Mammary epithelial cell (primary cell): ENCODE measurements at places on chromosomes 5 and 9.
A peak's percentile ranks its signal among the peaks of the same experiment; 100 is the strongest.

DNA sequence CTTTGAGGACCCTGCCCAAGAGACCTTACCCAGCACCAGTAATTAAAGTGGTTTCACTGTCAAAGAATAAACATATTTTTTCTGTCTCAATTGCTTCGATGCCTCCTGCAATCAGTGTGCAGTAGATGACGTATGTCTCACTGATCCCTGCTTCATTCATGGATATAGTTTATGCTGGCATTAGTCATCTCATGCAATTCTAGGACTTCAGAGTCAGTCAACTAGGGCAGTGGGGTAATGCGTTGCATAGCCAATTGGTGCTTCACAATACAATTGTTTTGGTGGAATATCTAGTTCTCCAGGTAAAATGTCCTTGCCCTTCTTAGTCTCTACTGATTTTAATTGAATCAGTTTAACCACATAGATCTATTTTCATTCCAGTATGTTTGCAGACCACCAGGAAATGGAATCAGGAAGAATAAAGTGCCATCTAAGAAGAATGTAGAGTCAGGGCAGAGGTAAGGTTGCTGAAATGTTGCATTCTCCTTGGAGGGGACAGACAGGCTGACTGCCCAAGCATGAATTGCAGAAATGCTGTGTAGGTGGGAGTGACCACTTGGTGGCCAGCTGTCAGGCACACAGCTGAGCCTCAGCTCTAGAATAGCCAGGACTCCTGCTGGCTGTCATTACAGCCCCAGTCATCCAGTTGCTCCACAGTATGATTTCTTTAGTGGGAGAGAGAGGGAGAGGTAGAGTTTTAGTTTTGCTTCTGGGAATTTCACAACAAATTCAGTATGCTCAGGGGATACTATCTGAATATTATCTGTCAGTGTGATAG, 73.5 kb upstream of the MEGF10 start:
- DNase-seq = no peak

GRCh38 chr9:33458444-33458843, 11.1 kb upstream of the AQP3 start:
- DNase-seq = peak; percentile 82

GRCh38 chr9:77843076-77843870, 188.3 kb downstream of the GNAQ start:
- no peak for DNase-seq

DNA sequence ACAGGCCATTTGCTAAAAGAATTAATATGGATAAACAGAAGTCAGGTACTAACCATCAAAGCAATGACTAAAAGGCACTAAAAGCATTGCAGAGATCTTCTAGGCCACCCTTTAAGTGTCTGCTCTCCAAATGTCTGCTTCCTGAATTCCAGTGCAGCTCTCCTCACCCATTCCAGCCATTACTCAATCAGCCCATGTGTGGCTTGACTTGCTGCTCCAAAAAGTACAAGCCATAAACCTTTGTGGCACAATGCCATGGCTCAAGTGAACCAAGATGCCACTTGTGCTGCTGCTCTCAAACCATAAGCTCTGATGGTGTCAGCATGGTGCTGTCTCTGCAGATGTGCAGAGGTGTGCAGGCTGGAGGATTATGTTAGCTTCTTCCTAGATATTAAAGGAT, 290.2 kb upstream of the POU5F2 start:
- no peak for DNase-seq

GRCh38 chr5:65760504-65761275, 38.7 kb downstream of the NLN start:
- peak; percentile 43 for DNase-seq

GRCh38 chr9:32431940-32432555, 47.6 kb downstream of the ACO1 start:
- DNase-seq = peak; percentile 4

GRCh38 chr5:10519729-10520128, 44.1 kb upstream of the ANKRD33B start:
- DNase-seq = no peak

DNA sequence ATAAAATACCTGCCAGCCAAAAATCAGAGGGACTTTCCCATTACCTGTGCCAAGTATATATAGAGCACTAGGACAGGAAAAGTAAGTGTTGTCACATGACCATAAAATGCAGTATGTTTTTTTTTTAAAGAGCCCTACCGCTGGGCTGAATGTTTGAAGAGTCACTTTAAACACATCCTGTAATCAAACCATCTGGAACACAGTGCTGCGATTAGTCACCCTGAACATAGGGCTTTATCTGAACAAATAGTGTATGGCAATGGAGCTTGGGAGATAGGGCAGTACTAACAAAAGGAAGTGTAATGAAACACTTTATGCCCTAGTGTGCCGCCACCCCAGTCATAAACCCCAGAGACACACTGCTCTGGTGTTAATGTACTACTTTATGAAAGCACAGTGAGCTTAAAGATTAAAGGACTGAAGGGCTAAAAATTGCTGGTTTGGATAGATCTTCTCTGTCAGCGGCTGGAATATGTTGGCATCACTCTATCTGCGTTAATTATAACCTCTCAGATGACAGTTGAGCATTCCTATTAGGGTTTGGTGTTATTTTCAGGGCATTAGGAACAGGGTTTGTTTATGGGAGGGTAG, 90.4 kb downstream of the ZNF608 start:
- DNase-seq = peak; percentile 88

DNA sequence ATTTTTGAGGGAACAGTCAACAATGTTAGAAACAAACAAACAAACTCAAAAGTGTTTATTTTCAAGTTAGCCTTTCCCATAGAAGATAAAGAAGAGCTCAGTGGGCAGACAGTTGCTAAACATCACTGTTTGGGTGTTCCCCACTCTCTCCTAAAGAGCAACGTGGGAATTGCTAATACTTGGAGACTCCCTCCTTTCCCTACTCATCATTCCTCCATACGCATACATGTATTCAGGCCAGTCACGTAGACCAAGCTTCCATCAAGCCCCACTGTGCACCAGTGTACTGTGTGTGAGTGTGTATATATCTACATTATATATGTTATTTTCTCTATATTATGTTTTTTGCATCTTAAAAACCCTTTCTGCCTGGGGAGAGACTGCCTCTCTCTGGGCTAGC, 115.0 kb upstream of the EGFLAM start:
- no peak for DNase-seq

- no peak for DNase-seq
Measured at GRCh38 chr9:86093788-86094555, 5.4 kb downstream of the GOLM1 start.

DNA sequence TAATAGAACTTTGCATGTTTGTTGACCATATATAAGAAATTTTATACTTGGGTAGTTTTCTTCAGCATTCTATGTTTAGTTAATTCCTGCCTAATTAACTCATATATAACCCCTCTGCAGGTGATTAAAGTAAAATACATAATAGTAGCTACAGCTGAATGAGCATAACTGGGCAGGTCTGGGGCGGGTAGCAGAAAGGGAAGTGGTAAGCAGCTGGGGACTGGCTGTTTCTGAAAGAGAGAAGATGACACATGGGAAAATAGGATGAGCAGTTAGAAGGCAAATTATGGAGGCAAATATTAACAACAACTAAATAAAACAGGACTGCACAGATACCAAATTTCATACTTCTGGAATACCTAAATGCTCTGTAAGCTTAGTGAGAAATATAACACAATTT, 128.1 kb downstream of the CPLANE1 start:
- no peak for DNase-seq

GRCh38 chr5:142946547-142947426, 176.6 kb downstream of the ARHGAP26 start:
- no peak for DNase-seq

- DNase-seq = peak; percentile 12
Measured at GRCh38 chr5:78077369-78078068, 217.0 kb downstream of the AP3B1 start.

DNA sequence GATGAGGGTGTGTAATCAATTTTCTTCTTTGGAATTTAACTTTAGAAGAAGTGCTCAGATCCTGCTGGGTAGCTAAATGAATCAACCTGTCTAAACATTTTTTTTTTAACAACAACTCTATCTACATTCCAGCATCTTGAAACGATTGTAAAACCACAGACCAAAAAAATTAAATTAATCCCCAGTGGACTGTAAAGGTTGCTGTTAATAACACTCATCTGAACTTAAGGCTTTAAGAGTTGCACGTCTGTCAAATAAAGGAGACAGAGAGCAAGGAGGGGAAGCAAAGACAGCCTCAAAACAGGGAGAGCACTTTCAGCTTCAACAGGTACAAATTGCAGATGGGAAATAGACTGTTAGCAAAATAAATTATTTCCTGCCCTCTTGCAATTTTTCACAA, 548.5 kb downstream of the DTWD2 start:
- no peak for DNase-seq

GRCh38 chr9:89436963-89437625, 60.8 kb downstream of the SEMA4D start:
- DNase-seq = peak; percentile 17

DNA sequence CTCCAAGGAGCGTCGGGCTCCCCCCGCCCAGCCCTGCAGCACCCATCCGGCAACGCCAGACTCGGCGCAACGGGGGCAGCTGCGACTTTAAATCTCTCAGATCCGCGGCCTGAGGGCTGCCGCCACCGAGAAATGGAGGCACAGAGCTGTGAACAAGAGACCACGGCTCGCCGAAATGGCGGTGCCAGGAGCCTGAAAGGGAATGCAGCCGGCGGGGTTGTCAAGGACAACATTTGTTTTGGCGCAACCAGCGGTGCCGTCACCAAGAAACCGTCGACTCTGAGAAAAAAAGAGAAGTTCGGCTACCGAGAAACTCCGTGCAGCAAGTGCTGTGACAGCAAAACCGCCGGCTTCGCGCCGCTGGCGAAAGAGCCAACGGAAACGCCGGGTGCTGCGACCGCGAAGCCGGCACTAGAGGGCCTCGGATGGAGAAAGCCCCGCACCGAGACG, 2.1 kb upstream of the ANXA2R start:
- DNase-seq = peak; percentile 78

DNA sequence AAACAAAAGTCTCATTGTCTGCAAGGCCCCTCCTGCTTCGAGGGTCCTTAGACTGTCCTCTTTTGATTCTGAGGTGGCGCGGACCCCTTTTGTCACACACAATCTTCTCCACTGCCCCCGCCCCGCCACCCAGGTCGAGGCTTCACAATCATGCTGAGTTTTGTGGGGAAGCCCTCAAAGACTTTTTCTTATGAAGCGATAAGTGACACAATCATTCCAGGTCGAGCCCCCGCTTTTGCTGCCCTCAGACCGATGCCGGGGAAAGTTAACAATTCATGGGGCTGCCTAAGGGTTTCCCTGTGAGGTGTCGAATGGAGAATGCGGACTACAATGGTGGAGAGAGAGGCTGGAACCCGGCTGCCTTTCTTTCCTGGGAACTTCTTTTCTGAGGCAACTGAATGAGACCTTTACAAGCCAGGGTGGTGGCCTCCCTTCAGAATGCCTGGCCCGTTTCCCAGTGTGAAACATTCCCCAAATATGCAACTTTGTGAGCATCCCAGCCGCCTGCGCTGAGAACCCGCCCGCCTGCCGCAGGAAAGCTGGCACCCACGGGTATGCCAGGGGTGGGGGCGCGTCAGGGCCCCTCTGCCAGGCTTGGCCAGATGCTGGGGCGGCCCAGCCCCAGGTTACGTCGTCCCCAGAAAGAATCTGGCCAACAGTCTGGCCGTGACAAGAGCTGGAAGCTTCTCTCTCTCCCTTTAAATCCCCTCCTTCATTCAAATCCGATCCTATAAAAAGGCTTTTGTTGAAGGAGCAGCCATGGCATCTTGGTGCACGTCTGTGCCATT, 71.9 kb downstream of the MAP1B start:
- DNase-seq = peak; percentile 82

- DNase-seq = no peak
Measured at GRCh38 chr5:56910210-56910965, 992 bp downstream of the SETD9 start.

DNA sequence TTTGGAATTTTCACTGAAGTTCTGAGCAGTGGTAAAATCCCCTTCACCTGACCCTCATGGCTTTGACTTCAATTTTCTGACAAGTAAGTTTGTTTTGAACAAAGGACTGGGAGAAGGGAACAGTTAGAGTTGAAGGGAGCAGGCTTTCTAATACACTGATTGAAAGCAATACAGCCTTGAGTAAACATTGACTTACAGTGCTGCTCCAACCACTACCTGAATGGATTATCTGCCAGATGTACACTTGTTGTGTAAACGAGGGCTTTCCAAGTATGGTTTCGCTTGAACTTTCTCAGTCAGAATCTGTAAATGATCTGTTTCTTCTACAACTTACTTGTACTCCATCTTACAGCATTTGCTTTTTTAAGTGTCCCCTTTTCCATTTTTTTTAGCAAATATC, 1414.9 kb upstream of the NUDT12 start:
- no peak for DNase-seq

- no peak for DNase-seq
Measured at GRCh38 chr5:166618526-166618925, 1672.9 kb upstream of the WWC1 start.

- no peak for DNase-seq
Measured at GRCh38 chr5:150485693-150486401, 22.1 kb upstream of the NDST1 start.

- DNase-seq = peak; percentile 87
Measured at GRCh38 chr5:33772380-33772897, 119.4 kb downstream of the ADAMTS12 start.

- no peak for DNase-seq
Measured at GRCh38 chr5:78473751-78474150, 113.3 kb downstream of the SCAMP1 start.

DNA sequence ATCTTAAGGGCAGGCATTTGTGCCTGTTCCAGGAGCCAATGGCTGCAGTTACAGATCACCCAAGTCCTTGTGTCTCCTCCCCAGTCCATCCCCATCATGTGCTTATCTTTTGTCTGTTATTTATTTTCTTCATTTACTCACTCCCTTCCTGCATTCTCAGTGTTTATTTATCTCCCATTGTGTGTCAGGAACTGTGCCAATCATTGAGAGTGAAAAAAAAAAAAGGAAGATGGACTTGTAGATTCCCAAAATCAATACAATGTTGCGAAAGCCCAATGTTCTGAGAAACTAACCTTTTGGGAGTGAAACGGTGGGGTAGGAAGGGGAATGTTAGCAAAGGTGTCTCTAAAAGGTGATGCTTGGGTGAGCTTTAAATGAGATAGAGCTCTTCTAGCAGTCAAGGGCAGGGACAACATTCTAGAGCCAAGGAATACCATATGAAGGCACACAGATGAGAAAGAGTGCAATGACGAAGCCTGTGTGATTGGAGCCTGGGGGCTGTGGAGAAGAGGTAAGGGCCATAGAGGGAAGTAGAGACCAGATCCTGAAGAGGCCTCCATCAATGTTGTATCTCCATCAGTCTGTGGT, 53.0 kb downstream of the CMYA5 start:
- DNase-seq = no peak

- DNase-seq = no peak
Measured at GRCh38 chr9:23306731-23307130, 519.3 kb downstream of the ELAVL2 start.

- DNase-seq = peak; percentile 99
Measured at GRCh38 chr9:107274953-107275422, 8.1 kb upstream of the RAD23B start.

GRCh38 chr5:143195491-143195890, 208.0 kb downstream of the NR3C1 start:
- peak; percentile 66 for DNase-seq

GRCh38 chr5:118553662-118554061, 434.7 kb downstream of the DTWD2 start:
- peak; percentile 70 for DNase-seq
